ENCODE measurements at places on chromosomes 6 and 20. TPM values are rescaled to one million over a fixed set of nuclear protein-coding genes. Genes with fewer than 3 reads are reported as not detected.

Gene CGA
- total RNA-seq = not detected

Gene TINAG
- total RNA-seq = not detected

Gene MUCL3
- not detected for total RNA-seq

Gene CD40
- total RNA-seq = 0.92 TPM

Gene TFAP2C
- under 0.01 TPM for total RNA-seq

Gene TMEM200A
- total RNA-seq = 21.2 TPM

Gene GNAS-AS1
- 1.2 TPM for total RNA-seq

Gene CST2
- not detected for total RNA-seq

Gene TRIM10
- 0.23 TPM for total RNA-seq

Gene GSTA3
- total RNA-seq = 0.69 TPM

Gene WFDC10B
- not detected for total RNA-seq

Data from diencephalon (tissue), 1 donor.